ENCODE measurements at places on chromosomes 3 and 15. TPM values are rescaled to one million over a fixed set of nuclear protein-coding genes. Genes with fewer than 3 reads are reported as not detected.

The FHIT gene
- 7.0 TPM for polyA plus RNA-seq

DNA sequence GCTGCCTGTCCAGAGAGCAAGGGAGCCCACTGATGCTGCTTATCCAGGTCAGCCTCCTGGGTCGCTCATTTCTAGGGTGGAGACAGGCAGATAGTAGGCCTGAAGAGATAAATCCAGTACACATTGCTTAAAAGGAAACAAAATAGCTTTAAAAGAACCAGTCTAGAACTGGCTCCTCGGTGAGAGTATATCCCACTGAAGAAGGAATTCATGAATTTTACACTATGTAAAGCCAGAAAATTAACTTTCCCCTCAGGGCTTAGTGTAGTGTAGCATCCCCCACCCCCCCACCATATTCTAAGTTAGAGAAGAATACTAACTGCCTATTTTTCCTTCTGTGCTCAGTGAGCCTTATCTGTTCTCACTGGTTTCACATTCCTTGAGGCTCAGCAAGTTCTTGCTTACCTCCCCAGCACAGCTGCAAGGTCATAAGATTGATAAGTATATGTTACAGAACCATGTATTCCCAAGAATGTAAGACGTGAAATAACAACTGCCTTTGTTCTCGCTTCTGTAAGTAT lies 30.5 kb upstream of the NOX5 start:
- DNase-seq = no peak

The SPINK8 gene
- polyA plus RNA-seq = not detected

DNA sequence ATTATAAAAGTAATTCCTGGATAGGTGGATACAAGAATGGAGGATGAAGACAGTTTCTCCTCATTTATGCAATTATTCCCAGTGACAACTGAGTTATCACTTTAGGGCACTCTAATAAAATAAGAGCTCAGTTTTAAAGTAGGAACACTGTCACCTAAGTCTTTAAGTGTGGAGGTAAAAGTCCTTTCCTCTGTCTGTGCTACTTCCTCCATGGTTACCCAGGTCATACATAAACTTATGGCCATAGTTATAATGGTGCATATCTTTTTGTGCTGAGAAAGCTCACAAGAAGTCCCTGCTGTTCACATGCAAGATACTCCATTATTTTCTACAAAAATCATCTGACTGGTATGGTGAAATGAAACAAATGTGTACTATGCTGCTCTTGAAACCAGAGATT lies 1093.6 kb downstream of the IGSF11 start:
- no peak for DNase-seq

GRCh38 chr3:30007668-30008067 lies 598.7 kb upstream of the TGFBR2 start:
- DNase-seq = no peak

The CILP gene
- polyA plus RNA-seq = not detected

- DNase-seq = no peak
Measured at GRCh38 chr3:65479990-65480389, 558.7 kb downstream of the MAGI1 start.

- no peak for DNase-seq
Measured at GRCh38 chr3:143697975-143698374, 150.3 kb downstream of the SLC9A9 start.

The DCUN1D1 gene
- 26.7 TPM for polyA plus RNA-seq

- no peak for DNase-seq
Measured at GRCh38 chr15:88131937-88132336, 124.6 kb downstream of the NTRK3 start.

The CACNA2D2 gene
- polyA plus RNA-seq = not detected

The MRAS gene
- polyA plus RNA-seq = not detected

The CFAP100 gene
- not detected for polyA plus RNA-seq

The GOLGA6A gene
- polyA plus RNA-seq = not detected

GRCh38 chr3:36476286-36476942 lies 96.1 kb downstream of the STAC start:
- no peak for DNase-seq

DNA sequence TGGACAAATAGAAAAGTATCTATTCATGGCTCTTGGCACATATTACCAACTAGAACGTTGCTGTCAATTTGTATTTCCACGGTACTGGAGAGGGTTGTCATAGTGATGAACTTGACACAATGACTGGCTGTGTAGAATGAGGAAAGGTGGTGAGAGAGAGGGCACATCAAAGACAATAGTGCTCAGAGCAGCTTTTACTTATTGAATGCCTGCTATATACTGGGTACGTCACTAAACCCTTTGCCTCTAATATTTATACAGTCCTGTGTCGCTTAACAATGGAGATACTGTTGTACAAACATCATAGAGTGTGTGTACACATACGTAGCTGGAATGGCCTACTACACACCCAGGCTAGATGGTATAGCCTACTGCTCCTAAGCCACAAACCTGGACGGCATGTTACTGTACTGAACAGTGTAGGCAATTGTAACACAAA lies 8.3 kb downstream of the TMPRSS7 start:
- DNase-seq = no peak

DNA sequence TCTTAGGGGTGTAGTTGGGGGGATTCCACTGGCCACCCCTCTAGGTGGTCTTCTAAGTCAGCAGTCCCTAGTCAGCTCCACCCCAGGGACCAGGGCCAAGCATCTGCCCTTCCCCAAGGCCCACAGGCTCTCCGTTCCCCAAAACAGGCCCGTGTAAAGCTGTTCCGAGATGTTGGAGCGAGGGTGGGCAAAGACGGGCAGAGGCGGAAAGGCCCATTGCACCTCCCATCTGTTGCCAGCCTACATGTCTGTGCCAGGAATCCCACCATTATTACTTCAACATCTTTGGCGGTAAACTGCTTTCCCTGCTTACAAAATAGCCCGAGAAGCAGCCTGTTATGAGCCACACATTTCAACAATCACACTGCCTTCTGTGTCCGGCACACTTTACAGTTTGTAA lies 1.9 kb upstream of the ATP2B2 start:
- no peak for DNase-seq

DNA sequence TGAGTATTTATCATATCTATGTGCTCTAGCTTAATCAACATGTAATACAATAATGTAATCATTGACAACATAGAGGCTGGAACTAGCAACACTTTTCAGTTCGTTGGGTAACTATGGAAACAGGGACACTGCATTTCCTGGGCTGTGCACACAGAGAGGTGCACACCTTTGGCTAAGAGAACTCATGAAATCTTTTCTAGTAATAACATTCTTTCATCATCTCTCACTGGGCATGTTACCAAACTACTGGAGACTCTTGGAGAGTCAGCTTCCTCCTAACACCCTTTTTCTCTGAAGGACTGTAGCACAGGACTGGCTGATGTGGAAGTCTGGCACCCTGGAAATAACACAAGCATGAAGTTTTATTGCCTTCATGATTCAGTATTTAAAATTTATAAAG lies 135.6 kb downstream of the KCNMB2 start:
- no peak for DNase-seq

GRCh38 chr15:60591496-60592370 lies 112.8 kb upstream of the ICE2 start:
- peak; percentile 15 for DNase-seq

The KCNAB1 gene
- 0.05 TPM for polyA plus RNA-seq

Measured in naive B cell (primary cell).